ENCODE measurements at places on chromosomes 6 and 20.
A peak's percentile ranks its signal among the peaks of the same experiment; 100 is the strongest.

DNA sequence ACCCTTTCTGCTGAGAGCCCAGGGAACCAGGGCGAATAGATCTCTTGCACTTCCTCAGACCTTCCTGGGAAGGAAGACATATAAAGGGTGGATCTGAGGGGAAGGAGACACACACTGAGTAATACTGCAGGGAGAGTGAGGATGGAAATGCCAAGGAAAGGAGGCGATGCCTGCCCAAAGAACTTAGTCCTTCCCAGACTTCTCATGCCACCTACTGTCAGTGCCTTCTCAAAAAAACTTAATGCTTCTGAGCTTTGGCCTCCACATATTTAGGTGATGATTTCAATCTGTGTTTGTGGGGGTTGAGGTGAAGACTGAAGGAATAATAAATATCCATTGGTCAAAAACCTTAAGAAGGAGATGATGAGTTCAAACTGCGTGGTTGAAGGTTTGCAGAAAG is 9.7 kb downstream of the BTN3A1 start:
- no peak for DNase-seq

DNA sequence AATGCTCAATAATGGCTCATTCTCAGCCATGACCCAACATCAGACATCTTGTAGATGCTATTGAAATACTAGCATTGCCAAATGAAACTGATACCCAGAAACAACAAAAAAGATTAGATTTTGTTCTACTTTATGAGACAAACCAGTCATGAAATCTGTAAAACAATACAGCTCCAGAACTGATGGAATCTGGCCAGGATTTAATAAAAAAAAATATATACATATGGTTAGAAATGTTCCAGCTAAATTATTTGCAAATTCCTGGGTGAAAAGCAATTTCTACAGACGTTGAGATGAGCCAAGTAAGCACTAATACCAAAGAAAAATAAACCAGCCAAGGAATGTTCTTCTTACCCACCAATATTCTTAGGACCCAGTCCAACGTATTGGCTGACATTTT is 201.3 kb downstream of the EPHA7 start:
- DNase-seq = no peak

- peak; percentile 33 for DNase-seq
Observed at GRCh38 chr20:17612287-17612991, 42.6 kb downstream of the DSTN start.

DNA sequence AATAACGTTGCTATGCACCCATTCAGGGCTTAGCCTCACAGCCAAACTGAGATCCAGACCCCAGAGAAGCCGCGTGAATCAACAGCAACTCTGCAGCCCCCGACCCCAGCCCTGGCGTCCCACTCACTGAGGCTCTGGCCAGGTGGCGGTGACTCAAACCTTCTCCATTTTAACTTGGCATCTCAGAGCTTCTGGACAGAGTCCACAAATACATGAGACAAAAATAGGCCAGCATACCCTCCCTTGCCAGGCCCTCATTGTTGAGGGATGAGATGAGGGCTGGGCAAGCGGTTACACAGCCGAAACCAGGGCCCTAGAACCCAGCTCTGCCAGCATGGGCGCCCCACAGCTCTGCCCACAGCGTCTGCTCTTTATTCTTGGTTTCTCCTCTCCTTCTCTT is 118.4 kb downstream of the MYLK4 start:
- DNase-seq = no peak

DNA sequence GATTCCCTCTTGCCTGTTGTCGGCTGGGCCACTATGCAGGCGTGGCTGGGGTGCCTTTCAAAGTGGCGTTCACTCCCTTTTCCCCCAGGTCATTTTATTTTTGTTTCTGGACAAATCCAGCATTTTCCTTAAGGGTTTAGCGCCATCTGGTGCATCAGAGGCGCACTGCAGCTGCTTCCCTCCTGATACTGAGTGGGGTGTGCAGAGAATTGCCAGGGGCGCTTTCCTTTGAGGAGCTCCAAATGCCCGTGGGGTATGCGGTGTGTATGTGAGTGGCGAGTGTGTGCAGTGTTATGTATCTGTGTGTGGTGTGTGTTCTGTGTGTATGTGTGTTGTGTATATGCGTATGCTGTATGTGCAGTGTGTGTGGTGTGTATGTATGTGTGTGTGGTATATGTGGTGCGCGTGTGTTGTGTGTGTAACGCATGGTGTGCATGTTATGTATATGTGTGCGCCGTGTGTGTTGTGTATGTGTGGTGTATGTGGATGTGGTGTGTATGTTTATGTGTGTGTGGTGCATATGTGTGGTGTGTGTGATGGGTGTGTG is 100.1 kb upstream of the AGPAT4 start:
- peak; percentile 34 for DNase-seq

DNA sequence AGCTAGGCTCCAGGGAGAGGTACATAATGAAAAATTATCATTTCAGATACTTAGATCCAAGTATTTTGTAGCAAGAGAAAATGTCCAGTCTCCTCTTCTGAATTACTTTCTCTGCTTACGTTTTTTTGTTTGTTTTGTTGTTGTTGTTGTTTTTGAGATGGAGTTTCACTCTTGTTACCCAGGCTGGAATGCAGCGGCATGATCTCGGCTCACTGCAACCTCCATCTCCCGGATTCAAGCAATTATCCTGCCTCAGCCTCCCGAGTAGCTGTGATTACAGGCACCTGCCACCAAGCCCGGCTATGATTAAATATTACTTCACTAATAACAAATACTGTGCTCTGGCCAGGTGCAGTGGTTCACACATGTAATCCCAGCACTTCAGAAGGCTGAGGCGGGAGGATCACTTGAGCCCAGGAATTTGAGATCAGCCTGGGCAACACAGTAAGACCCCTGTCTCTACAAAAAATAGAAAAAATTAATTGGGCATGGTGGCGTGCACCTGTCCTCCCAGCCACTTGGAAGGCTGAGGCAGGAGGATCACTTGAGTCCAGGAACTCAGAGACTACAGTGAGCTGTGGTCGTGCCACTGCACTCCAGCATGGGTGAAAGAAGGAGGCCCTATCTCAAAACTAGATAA is 155.0 kb upstream of the JARID2 start:
- no peak for DNase-seq

DNA sequence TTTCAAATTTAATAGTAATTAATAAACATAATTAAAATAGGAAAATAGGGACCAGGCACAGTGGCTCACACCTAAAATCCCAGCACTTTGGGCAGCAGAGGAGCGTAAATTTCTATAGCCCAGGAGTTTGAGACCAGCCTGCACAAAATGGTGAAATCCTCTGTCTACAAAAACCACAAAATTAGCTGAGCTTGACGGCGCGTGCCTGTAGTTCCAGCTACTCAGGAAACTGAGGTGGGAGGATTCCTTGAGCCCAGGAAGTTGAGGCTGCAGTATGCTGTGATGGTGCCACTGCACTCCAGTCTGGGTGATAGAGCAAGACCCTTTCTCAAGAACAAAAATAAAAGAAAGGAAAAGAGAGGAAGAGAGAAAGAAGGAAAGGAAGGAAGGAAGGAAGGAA is 1387.0 kb upstream of the ADGRB3 start:
- no peak for DNase-seq

- DNase-seq = no peak
Observed at GRCh38 chr6:4727217-4727616, 49.0 kb upstream of the CDYL start.

GRCh38 chr20:63315731-63316491 is 22.9 kb downstream of the COL20A1 start:
- DNase-seq = no peak

- no peak for DNase-seq
Observed at GRCh38 chr20:43565758-43566104, 6.9 kb downstream of the SGK2 start.

DNA sequence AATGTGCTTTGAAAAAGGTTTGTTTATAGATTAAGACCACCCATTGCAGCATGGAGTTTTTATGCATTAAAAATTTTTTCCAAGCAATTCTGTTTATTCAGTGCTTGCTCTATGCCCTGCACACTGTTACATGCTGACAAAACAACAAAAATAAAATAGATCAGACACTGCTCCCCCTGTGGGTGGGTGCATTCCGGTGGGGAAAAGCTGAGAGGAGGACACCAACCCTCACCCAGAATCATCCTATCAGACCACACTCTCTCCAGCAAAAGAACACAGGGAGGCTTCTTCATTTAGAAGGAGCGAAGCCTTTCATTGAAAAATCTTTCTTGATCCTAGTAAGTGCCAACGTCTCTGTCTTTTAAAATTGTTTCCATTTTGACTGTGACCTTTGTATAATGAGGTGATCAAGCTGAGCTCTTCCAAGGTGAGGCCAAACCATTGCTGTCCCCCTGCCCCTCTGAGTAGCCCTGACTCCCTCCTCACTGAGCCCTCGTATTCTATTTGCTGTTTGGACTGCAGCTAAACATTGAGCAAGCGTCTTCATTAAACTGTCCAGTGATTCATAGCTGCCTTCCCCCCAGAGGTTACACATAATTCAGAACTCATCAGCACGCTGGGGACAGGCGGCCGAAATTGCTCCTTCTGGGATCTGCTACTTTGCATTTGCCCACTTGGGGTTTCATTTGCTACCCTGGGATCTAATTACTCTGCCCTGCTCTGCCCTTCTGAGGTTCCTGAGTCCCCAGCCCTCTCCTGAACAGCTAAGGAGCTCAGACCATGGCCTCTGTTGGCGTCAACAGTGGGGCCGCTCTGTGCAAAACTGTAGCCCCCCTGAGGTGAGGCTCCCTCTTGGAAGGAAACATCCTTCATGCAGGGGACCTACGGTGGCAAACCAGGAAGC is 102.4 kb downstream of the F13A1 start:
- no peak for DNase-seq

GRCh38 chr6:13553646-13554045 is 20.8 kb upstream of the SIRT5 start:
- no peak for DNase-seq

DNA sequence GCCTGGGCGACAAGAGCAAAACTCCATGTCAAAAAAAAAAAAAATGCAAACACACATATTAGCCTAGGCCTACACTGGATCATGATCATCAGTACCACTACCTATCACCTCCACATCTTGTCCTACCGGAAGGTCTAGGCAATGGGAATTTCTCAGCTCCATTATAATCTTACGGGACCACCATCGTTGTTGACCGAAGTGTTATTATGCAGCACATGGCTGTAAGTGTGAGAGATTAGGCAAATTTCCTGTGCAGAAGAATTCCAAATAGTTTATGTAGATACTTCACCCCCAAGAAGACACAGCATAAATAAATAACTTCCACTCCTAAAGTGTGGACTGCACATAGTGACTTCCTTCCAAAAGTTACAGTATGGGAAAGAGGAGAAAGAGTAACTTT is 16.8 kb upstream of the KIAA1755 start:
- DNase-seq = no peak

DNA sequence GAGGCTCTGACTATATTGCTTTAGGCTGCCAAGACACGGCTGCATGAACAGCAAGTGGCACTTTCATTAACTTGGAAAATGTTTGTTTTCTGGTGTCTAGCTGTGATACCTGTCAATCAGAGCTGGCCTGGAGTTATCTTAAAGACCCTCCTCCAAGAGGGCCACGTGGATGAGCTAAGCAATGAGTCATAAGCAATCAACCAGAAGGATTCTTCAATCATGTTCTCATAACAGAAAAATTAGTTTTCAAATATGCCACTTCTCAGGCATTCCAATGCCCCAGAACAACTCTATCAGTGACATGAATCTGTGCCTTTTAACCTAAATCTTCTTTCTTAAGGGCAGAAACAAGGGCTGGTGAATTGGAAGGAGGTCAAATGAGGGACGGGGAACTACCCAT is 283.0 kb downstream of the HTR1B start:
- no peak for DNase-seq

DNA sequence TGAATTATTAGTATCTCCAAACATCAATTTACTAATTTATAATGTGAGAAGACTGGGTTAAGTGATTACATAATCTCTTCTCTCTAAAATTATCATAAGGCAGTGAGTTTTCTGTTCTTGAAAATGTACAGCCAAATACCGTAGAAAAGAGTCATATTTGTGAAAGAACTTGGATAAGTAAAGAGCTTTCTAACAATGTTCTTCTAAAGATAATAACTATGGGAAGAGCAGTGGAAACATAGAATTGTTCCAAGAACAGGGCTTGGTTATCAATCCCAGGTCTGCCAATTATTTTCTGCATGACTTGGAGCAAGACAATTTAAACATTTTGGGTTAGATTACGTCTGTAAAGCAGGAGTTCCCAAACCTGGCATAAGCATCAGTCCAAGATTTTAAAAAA is 198.1 kb upstream of the SGK1 start:
- DNase-seq = no peak

GRCh38 chr6:116247285-116247684 is 6.6 kb downstream of the TSPYL4 start:
- DNase-seq = no peak

DNA sequence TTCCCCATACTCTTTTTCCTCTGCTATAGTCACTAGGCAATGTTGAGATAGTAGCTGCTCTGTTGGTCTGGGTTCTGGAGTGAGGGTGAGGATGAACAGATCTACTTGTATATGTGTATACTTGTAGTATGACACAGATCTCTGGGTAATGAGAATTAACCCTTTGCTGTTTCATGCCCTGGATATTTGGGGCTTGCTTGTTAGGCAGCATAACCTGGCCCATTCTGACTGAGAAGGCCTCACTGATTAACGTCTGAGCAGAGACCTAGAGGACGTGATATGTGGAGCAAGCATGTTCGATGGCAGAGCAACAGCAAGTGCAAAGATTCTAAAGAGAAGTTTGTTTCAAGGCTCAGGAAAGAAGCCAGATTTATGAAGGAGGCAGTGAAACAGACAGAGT is 94.4 kb downstream of the TRMT6 start:
- no peak for DNase-seq

- no peak for DNase-seq
Observed at GRCh38 chr20:33010133-33010504, 2.6 kb downstream of the BPIFB2 start.

DNA sequence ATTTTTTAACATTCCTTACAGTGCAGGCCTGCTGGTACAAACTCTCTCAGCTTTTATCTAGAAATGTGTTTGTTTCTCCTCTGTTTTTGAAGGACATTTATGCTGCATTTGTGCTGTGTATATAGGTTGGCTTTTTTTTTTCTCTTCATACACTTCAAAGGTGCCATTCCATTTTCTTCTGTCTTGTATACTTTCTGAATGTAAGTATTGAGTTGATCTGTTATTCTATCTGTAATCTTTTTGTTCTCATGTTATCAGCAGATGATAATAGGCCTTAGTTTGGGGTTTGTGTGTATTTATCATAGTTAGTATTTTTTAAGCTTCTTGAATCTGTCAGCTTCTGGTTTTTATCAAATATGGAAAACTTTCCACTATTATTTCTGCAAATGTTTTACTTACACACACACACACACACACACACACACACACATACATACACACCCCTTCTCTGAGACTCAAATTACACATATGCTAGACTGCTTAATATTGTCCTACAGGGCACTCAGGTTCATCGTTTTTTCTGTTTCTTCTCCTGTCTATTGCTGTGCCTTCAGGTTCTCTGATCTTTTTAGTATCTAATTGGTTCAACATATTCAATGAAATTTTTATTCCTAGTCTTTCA is 74.6 kb downstream of the RPP40 start:
- DNase-seq = no peak

- no peak for DNase-seq
Observed at GRCh38 chr6:129672341-129672682, 37.7 kb downstream of the ARHGAP18 start.

- DNase-seq = no peak
Observed at GRCh38 chr6:128363020-128363813, 157.2 kb downstream of the PTPRK start.

GRCh38 chr20:49969946-49970345 is 12.8 kb upstream of the SNAI1 start:
- DNase-seq = no peak

- DNase-seq = no peak
Observed at GRCh38 chr6:91213229-91213901, 626.5 kb upstream of the MAP3K7 start.

GRCh38 chr6:53530346-53530745 is 14.6 kb downstream of the GCLC start:
- DNase-seq = no peak
